ENCODE measurements at places on chromosomes 4 and X.

DNA sequence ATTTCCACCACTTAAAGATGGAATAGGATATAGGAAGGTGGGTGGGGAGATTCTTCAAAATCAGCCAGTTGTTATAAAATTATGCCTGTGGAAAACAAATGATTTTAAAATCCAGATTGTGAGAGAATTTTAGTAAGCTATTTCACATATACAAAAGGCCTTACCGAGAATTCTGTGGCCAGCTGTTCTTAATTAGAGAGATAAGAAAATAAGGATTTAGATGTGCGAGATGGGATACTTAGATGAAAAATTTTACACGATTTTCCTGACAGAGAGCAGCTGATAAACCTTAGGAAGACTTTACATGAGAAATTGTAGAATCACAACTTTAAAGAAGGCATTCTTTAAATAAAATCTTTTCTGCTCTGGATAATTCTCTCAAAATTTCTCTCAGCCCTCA, 94.5 kb upstream of the IQCM start:
- DNase-seq: no peak

- DNase-seq: no peak
Measured at GRCh38 chrX:38277802-38278201, 49.5 kb downstream of the RPGR start.

- DNase-seq: no peak
Measured at GRCh38 chr4:145234091-145234706, 53.8 kb upstream of the OTUD4 start.

- no peak for DNase-seq
Measured at GRCh38 chr4:46924789-46925529, 15.9 kb upstream of the COX7B2 start.

- no peak for DNase-seq
Measured at GRCh38 chr4:57048590-57049304, 61.4 kb downstream of the IGFBP7 start.

- DNase-seq: no peak
Measured at GRCh38 chr4:87461281-87461700, 38.9 kb downstream of the NUDT9 start.

DNA sequence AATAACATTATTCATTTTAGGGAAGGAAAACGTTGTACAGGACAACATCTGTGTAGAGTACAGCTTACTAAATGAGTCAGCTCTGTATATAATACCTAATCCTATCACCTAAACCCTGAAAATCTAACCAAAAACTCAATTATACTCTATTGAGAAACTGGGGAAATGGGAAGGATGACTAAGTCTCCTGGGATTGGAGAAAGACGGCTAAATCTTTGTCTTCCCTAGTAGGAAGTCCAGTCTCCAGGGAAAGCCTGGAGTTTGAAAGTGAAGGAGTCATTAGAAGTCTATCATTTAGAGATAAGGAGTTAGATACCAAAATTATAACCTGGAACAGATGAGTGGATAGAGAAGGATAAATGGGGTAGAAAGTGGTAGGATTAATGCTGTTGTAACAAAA, 286.5 kb downstream of the STK32B start:
- DNase-seq: no peak

- DNase-seq: no peak
Measured at GRCh38 chrX:110280954-110281353, 36.9 kb downstream of the AMMECR1 start.
